Esophagus muscularis mucosa (tissue), 4 donors: ENCODE measurements at places on chromosomes 16 and 17. TPM values are rescaled to one million over a fixed set of nuclear protein-coding genes. Genes with fewer than 3 reads are reported as not detected.

The PLK1 gene
- total RNA-seq = 1.4 TPM

The NOL3 gene
- total RNA-seq = 48.5 TPM

The TEFM gene
- total RNA-seq = 6.9 TPM

The SHISA6 gene
- 1.1 TPM for total RNA-seq

The FBXL19 gene
- total RNA-seq = 12.1 TPM

The BIRC5 gene
- total RNA-seq = not detected

The TBC1D3D gene
- not detected for total RNA-seq

The PDIA2 gene
- 1.0 TPM for total RNA-seq

The KRT40 gene
- total RNA-seq = not detected

The PYDC1 gene
- not detected for total RNA-seq

The COX6A2 gene
- not detected for total RNA-seq

The GINS2 gene
- not detected for total RNA-seq

The STH gene
- not detected for total RNA-seq

The LRRC37A2 gene
- total RNA-seq = 7.3 TPM

The CLDN6 gene
- total RNA-seq = not detected

The ABCA10 gene
- total RNA-seq = 3.9 TPM

The NEUROD2 gene
- total RNA-seq = not detected

The ORC6 gene
- total RNA-seq = 0.32 TPM

The EMP2 gene
- total RNA-seq = 44.1 TPM

The ARL5C gene
- not detected for total RNA-seq

The SLC16A6 gene
- 0.34 TPM for total RNA-seq

The ARHGAP44 gene
- 4.6 TPM for total RNA-seq

The FLYWCH1 gene
- total RNA-seq = 61.6 TPM

The KRTAP4-4 gene
- total RNA-seq = not detected

The TMED6 gene
- total RNA-seq = not detected

The KRTAP2-1 gene
- total RNA-seq = not detected

The HBA1 gene
- total RNA-seq = 906 TPM
